ENCODE measurements at places on chromosomes 5 and 9. TPM values are rescaled to one million over a fixed set of nuclear protein-coding genes. Genes with fewer than 3 reads are reported as not detected.

The ADAM19 gene
- total RNA-seq: 88.1 TPM

- peak; percentile 56 for DNase-seq
Observed at GRCh38 chr5:108634010-108634616, 113.6 kb upstream of the FER start.

GRCh38 chr9:26809795-26810194 lies 82.8 kb downstream of the CAAP1 start:
- no peak for DNase-seq

The SEMA6A gene
- 34.7 TPM for total RNA-seq

GRCh38 chr5:30804739-30805505 lies 388.6 kb upstream of the CDH6 start:
- DNase-seq: peak; percentile 19

GRCh38 chr9:5978523-5978922 lies 36.9 kb downstream of the RANBP6 start:
- no peak for DNase-seq

DNA sequence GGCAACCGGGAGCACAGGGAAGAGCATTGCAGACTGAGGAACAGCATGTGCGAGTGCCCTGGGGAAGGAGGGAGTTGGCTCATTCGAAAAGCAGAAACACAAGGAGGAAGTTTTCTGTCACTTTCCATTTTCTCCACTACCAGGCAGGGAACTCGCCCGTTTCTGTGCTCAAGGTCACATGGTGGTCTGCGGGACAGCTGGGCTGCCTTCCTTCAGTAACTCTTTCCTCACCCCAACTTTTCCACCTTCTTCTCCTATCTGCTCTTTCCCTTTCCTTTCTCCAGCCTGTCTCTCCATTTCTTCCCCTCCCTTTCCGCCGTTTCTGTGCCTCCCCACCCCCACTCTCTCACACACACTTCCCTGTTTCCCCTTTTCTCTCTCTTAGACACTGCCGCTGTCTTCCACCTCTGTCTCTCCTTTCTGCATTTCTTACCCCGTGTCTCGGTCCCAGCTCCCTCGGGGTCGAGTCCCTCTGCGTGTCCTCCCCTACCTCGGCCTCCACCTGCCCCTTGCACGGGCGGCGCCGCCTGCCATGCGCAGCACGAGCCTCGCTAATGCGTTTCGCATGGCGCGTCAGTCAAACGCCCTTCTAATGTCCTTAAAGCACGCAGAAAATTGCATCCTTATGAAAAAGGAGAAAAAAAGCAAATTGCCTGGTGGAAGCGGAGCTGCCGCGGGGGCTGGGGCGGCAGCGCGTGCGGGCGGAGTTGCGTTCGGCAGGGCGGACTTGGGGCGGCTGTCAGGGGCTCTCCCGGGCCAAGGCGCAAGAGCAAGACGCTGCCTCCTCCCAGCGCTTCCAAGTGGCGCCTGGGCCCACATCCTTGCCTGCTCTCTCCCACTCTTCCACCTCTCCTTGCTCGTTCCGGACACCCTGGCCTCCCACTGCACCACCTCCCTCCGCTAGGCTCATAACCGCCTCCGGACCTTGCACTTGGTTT lies 9.5 kb downstream of the BARX1 start:
- no peak for DNase-seq

- no peak for DNase-seq
Observed at GRCh38 chr9:72382405-72382804, 17.4 kb upstream of the ZFAND5 start.

DNA sequence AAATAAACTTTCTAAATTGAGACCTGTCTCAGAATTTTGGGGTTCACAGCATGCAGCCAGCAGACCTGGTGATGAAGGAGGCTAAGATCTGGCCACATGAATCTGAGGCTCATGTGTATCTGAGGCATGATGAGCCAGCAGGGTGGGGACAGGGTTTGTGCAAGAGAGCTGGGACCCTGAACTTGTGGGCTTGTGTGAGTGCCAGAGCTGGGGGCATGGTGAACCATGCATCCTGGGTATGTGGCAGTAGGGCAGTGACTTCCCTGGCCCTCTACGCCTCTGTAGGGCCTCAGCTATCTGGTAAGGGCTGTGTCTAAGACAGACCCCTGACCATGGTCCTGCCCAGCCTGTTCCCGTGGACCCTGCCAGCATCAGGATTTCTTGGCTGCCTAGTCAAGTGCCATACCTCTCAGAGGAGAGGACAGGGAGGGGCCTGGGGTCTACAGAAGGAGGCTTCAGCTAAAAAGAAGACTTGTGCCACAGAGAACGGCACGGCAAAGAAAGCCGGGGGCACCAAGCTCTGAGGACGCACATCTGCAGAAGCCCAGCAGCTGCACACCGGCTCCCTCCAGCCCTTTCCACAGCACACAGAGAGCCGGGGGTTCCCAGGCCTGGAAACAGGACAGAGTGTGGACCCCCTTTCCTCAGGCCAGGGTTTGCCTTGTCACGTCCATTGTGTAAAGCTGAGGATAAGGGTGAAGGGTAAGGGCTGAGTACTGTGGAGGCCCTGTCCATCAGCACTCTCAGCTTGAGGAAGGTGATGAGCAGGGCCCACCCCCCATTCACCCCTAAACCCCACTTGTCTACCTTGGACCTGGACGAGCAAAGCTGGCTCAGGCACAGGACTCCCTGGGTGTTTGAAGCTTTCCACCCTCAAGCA lies 130.1 kb downstream of the MRPL36 start:
- DNase-seq: no peak

- DNase-seq: no peak
Observed at GRCh38 chr5:175778951-175779503, 92.4 kb upstream of the CPLX2 start.

The ELOVL7 gene
- total RNA-seq: 1.9 TPM

The CDC20B gene
- total RNA-seq: 0.96 TPM

DNA sequence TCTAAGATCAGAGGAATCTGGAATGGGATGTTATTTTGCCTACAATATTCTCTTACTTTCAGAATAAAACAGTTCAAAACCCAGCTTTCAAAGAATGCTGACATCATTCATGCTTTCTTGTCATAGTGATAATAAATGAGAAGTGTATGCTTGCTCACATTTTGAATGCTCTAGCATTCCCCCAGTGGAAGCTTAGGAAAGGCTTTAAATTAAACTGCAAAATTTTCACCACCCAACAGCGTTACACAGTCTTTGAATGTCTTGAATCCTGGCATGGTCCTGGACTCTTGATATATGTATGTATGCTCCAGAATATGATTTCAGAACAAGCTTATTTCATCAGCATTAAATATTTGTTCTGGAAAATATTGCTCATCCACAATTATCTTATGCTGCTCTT lies 964.3 kb upstream of the NUDT12 start:
- DNase-seq: peak; percentile 27

All from umbilical cord (tissue), 2 donors.